Activated T-cell treated with anti-CD3 and anti-CD28 coated beads, Interleukin-2, amount 50 U/mL, for 4 hours (primary cell): ENCODE measurements at places on chromosomes 2 and 18.

DNA sequence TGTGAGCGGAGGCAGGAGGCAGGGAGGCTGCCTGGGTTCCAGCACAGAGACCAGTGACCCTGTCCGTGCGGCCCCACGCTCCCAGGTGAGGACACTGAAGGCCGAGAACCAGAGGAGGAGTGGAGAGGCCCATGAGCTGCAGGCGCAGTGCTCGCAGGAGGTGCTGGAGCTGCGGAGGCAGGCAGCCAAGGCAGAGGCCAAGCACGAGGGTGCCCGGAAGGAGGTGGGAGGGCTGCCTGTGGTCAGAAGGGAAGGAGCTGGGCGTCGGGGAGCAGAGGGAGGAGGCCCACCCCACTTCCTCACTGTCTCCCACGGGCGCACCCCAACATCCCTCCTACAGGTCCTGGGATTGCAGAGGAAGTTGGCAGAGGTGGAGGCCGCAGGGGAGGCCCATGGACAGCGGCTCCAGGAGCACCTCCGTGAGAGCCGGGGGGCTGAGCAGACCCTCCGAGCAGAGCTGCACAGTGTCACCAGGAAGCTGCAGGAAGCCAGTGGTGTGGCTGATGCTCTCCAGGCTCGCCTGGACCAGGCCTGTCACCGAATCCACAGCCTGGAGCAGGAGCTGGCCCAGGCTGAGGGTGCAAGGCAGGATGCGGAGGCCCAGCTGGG lies 33.0 kb upstream of the SNED1 start:
- DNase-seq, result no peak

GRCh38 chr2:237253046-237253702 lies 160.8 kb downstream of the COL6A3 start:
- DNase-seq, result no peak

DNA sequence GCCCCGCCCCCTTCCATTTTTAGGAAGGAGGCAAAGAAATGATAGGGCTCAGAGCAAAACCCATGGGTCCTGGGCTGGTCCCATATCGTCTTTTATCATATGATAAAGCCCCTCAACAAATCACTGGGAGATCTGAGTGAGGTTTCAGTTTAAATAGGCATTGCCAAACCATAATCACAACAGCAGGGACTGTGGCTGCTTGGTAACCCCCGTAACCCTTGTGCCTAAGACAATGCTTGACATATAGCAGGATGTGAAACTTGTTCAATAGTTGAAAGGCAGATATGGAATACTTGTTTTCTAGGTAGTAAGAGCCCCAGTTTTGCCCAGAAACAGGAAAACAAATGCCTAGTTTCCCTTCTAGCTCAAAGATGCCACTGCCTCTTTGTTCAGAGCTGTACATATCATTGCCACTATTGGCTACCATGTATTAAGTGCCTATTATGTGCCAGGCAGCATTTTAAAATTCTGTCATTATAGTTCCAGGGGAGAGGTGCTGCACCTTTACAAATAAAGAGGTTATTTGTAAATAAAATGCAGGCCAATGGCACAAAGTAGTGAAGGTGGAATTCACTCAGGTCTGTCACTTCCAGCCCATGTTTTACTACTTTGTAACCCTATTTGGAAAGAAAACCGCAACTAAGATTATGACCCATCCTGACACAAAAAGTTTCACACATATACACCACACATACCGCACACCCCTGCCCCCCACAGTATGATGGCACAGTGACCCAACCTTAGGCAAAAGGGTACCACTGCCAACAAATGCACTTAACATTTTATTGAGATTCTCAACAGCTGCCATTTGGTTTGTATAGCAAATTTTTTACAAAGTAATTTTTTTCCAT lies 14.2 kb downstream of the NAGK start:
- DNase-seq, result no peak

DNA sequence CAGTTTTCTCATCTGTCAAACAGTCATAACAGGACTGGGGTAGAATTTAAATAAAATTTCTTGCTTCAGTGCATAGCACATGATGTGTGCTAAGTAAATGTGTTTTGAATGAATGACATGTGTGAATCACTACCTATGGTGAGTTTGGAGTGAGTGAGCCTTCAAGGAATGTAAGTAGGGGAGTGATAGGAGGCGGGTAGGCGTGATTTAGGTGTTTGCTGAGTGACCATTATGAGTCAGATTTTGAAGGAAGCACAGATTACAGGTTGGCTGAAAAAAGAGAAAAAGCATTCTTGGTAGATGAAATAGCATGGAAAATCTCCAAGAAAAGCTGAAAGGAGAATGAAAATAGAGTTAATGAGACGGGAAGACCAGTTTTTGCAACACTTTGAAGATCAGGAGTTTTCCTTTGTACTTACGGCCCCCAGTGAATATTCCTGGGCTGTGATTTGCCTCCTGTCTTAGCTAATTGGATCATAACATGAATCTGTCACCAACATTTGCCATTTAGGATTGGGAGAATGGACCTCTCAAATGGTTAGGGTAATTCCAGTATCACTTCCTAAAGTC lies 136.9 kb upstream of the GATA6 start:
- DNase-seq, result no peak

- DNase-seq, result no peak
These were observed 32.3 kb upstream of the OLA1 start for GRCh38 chr2:174280596-174280995.

DNA sequence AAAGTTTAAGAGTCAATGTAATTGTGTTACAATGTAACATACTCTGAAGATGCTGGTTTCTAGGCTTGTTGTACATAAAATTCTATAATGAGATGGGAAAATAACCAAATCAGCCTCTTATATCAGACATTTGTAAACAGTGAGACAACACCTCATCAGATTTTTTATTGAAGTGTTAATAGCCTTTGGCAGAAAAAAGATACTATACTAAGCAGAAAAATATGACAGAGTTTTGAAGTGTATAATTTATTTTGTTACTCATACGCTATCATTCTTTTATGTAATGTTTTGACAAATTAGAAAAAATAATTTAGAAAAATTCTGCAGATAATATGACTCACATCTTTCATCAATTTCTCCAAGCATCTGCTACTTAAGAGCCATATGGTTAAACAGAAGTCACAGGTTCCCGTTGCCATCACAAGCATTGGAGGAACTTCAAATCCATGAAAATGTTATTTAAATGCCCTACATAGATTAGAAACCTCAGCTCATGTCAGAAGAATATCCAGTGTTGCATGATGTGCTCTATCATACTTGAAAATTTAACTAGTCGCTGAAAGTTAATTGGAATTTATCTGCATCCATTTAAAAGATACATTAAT lies 535.4 kb downstream of the LRP1B start:
- DNase-seq, result no peak

GRCh38 chr2:86297382-86298147 lies 39.9 kb downstream of the REEP1 start:
- no peak for DNase-seq

- DNase-seq, result no peak
These were observed 60.7 kb downstream of the INPP4A start for GRCh38 chr2:98505311-98505808.

DNA sequence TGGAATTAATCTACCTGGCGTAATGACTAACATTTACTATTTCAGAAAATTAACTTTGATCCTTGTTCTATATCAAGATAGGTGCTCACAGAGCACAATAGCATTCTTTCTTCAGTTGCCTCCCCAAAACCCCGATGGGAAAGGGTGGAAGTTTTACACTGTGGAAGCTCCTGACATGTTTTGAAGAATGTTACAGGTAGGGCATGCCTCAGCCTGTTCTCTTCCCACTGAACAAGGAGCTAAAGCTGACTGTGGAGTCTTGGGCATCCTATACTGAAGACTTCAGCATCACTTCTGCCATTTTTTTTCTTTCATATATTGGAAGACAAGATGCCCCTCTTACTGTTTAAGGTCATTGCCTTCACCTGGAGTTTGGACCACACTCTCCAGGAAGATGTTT lies 211.2 kb downstream of the SPP2 start:
- no peak for DNase-seq

DNA sequence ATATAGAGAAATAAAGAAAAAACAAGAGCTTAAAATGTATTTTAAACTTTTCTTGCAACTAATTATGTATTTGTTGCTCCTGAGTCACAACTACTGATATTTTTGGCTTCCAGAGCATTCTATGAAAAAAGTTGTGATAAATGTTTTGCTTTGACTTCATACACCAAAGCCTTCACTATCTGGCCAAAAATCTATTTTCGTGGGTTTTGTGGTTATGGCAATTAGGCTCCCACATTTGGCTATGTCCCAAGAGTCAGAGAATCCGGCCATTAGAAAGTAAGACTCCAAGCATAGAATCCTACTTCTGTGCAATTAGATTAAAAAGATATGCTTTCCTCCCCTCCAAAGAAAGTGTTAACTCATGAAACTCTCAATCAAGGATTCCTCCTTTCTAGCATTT lies 1456.1 kb upstream of the ACVR2A start:
- no peak for DNase-seq

DNA sequence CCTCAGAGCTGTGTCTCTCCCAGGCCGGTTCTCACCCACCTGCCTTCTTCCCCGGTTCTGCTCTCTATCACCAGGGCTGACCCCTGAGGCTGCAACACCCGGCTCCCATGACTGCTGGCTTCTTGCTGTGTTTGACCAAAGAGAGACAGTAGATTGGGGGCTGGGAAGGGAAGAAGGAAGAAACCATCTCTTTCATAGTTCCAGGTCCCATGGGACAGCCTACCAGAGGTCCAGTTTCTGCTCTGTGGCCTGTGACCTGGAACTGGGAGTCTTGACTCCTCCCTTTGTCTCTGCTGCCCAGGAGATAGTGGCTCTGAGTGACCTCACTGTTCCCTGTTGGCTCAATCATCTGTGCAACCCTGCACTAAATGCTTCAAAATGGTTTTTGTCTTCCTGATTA lies 38.1 kb downstream of the ALPK2 start:
- no peak for DNase-seq

- no peak for DNase-seq
These were observed 3.0 kb upstream of the ACKR3 start for GRCh38 chr2:236566596-236566995.

GRCh38 chr2:201797175-201797840 lies 9.0 kb upstream of the CDK15 start:
- no peak for DNase-seq

DNA sequence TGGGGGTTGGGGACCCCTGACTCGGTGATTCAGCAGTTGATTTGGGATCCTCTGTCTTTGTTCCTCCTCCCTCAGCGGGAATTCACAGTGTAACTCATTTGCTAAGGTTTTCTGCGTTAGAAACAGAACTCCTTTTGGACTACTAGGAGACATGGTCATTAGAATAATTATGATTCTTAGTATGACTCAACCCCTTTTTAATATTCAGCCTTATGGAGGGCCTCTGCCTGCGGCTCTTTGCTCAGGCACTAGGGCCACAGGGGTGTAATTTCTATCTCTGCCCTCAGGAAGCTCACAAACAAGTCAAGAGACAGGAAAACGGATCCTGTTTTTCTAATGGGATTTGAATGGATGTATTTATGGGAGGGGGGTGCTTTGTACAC lies 117.4 kb downstream of the SPTBN1 start:
- no peak for DNase-seq

GRCh38 chr2:647691-648231 lies 29.4 kb downstream of the TMEM18 start:
- no peak for DNase-seq

DNA sequence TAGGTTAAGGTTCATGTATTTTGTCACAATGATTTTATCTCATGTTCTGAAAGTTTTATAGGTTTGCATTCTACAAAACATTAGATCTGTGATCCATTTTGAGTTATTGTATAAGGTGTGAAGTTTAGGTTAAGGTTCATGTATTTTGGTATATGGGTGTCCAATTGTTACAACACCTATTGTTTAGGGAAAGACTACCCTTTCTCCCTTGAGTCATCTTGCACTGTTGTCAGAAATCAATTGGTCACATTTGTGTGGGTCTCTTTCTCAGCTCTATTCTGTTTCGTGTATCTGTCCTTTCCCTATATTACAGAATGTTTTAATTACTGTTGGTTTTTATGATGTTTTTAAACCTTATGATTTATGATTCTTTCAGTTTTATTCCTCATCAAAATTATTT lies 192.3 kb downstream of the MCFD2 start:
- DNase-seq, result no peak

DNA sequence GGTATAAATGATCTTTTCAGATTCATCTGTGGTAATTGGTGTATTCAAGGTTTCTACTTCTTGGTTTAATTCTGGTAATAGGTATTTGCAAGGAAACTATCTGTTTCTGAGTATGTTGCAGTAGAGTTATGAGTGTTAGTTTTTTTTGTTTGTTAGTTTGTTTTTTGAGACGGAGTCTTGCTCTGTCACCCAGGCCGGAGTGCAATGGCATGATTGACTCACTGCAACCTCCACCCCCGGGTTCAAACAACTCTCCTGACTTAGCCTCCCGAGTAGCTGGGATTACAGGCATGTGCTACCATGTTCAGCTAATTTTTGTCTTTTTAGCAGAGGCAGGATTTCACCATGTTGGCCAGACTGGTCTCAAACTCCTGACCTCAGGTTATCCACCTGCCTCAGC lies 60.9 kb upstream of the IL1R2 start:
- no peak for DNase-seq

DNA sequence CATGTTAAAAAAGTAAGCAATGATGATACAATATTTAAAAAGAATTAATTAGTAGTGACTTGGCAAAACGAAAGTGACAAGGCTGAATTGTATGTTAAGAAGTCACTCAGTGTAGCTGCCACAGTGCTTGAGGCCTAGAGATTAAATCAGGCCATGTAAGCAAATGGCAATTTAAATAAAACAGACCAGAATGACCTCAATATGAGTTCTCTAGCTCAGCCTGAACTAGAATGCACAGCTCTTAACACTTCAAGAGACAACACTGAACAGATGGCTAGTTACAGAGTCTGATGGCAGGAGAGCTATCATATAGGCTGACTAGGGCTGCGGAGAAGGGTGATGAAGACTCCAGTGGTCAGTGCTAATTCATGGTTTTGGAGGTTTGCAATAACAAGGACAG lies 117.9 kb upstream of the ZBTB14 start:
- no peak for DNase-seq

DNA sequence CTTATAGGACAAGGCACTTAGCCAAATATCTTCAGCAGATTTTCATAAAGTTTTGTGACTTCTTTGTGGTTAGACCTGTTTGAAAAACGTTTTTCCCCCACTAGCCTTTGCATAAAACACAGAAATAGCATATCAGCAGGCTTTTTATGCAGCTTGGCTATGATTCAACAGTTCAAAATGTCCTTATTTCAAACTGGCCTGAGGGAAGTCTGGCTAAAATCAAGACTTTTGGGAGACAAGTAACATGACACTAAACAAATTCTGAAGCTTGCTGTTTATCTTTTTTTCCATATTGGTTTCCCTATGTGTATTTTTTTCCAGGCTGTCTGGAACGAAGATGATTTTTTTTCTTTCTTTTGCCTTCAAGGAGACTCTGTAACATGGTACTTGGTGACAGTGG lies 95.1 kb upstream of the L3MBTL4 start:
- DNase-seq, result no peak

DNA sequence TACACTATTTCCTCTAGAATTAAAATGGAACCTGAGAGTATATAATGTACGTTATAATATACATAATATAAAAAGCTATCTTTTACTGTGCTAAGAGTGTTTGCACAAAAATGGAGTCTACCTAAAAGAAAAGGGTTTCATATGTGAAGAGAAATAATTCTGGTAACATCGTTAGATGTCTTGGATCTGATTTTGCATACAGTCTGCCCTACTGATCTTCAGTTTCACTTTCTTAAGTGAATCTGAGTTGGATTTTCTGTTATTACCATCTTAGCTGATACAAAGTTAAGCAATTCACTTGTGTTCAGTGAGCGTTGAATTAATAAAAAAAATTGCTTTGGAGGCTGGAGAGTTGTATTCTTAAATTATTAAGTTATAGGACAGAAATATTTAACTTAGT lies 502.1 kb upstream of the TMEFF2 start:
- no peak for DNase-seq

- DNase-seq, result no peak
These were observed 105.3 kb upstream of the ACVR2A start for GRCh38 chr2:147739508-147739907.

- DNase-seq, result no peak
These were observed 113.2 kb upstream of the SATB2 start for GRCh38 chr2:199570934-199571333.
